NCI-H748 treated with DMSO at 0.1 percent for 48 hours (cell line): ENCODE measurements at places on chromosomes 3 and 15.

DNA sequence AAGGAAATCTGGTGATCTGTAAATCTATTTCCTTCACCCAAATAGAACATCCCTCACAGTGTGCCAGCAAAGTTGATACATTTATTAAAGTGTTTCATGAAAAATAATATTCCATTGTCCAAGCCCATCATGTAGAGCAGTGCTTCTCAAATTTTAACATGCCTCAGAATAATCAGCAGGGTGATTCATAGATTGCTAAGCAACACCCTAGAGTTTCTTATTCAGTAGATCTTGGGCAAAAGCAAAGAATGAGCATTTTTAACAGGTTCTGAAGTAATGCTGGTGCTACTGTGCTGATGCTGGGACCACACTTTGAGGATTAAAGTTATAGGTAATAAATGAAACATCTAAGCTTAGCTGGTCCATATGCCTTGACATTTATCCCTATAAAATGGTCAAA lies 210.5 kb downstream of the ZIC4 start:
- DNase-seq: no peak

- no peak for DNase-seq
Measured at GRCh38 chr15:73866881-73867410, 6.4 kb upstream of the TBC1D21 start.

- DNase-seq: no peak
Measured at GRCh38 chr3:134364061-134364935, 9.9 kb downstream of the AMOTL2 start.

- no peak for DNase-seq
Measured at GRCh38 chr15:85335193-85335942, 45.0 kb upstream of the AKAP13 start.

GRCh38 chr3:61564395-61565059 lies 3.2 kb downstream of the PTPRG start:
- DNase-seq: no peak

GRCh38 chr3:188126934-188127333 lies 27.0 kb upstream of the LPP start:
- DNase-seq: no peak
